CD4-positive, alpha-beta T cell treated with Interleukin-15 for 1 hour (primary cell): ENCODE measurements at places on chromosomes 6 and 20.
A peak's percentile ranks its signal among the peaks of the same experiment; 100 is the strongest.

GRCh38 chr6:71476371-71476770 lies 187.8 kb downstream of the OGFRL1 start:
- no peak for DNase-seq

- no peak for DNase-seq
These were observed 23.2 kb downstream of the VNN1 start for GRCh38 chr6:132690678-132691077.

- DNase-seq, result no peak
These were observed 35.2 kb downstream of the SPATA2 start for GRCh38 chr20:49880177-49880576.

DNA sequence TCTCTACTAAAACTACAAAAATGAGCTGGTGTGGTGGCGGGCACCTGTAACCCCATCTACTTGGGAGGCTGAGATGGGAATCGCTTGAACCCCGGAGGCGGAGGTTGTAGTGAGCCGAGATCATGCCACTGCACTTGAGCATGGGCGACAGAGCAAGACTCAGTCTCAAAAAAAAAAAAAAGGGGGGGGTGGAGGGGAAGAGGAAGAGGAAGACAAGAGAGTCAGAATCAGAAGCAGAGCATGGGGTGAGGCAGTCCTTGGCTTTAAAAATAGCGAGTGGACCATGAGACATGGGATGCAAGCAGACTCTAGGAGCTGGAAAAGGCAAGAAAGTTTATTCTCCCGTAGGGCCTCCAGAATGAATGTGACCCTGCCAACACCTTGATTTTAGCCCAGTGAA lies 3.9 kb upstream of the SLC9A8 start:
- no peak for DNase-seq

DNA sequence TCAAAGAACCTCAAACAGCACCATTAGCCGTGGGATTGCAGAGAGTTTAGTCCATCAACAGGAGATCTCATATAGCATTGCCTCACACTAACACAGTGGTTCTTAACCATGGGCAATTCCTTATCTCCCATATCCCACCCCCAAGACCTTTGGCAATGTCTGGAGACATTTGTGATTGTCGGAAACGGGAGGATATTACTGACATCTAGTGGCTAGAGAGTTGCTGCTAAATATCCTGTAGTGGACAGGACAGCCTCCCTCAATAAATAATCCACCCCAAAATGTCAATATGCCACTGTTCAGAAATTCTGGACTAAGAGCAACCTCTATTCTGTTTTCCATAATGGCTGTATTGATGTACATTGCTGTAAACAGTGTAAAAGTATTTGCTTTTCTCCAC lies 210.1 kb upstream of the CCN2 start:
- DNase-seq, result no peak

DNA sequence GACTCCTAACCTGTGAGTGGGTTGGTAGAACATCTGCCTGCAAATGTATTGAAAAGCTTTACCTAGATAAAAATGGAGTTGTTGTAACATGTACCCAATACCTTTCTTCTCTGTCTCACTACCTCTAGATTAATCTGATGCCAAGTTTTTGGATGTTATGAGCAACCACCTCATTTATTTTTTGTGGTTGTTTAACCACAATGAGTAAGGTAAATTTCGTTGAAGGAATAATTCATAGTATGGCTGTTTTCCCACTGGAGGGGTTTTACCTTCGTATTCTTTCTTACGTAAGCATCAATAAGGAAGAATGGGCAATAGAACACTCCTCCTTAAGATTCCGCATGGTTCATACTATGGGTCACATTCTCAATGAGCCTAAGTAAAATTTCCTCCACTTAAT lies 165.4 kb downstream of the CDH26 start:
- DNase-seq, result no peak

DNA sequence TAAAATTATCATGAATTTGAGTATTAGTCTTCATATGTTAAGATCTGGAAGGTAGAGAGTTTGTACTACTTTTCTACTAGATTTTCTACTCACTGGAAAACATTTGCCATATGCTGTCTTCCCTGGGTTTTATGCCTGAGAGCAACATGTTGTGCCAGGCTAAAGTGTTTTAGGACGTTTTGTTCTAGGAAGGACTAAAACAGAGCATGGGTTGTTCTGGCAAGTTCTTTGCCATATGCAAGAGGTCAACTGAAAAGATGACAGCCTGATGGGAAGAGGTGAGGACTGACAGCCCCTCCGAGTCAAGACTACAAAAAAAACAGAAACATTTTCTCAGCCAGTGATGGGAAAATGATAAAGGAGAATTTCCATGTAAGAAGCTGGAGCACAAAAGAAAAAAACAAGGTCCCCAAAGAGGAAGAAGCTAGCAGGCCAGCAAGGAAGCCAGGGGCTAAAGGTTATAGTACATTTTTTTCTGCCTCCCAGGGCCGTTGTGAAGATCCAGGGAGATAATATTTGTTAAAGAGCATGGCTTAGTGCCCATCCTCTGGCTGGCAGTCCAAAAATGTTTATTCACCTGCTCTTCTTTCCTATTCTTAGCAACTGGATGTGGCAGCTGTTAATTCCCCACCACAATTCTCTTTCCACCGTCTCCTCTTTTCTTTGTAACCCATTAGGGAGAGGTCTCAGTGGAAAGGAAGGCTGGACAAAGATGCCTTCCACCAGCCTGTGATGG lies 7.8 kb downstream of the SCGN start:
- DNase-seq, result no peak

DNA sequence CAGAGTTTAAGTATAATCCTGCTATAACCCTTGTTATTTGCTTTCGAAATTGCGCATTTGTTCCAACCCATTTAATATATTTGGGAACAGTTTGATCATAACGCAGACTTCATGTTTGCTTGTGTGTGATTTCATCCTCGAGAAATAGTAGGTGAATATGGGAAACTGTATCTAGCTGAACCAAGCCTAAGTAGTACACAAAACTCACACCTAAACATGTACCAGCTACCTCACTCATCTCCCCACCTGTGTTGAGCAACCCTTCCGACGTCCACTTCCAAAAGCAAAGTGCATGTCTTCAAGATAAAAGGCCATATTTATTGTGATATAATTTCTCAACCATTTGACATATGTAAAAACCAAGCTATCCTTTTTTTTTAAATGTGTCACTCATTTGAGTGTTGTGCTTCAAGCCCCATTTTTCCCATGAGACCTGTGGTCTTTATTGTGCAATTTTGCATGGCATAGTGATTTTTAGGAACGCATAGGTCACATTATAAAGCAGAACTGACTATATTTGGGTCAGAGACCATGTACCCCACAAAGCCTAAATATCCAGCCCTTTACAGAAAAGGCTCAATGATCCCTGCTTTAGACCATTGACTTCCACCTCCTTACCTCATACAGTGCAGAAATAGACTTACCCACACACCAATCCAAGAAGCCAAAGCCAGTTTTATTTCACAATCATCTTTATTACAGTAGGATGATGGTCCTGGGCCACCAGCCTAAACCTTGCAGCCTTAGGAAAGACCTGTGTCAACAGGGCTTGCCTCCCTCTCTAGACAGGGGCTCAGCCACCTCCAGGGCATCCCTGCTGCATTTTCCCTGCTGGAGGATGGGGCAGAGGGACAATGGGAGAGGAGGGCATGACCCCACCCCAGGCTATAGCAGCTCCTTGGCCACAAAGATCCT lies 7.1 kb downstream of the CCND3 start:
- DNase-seq, result no peak

GRCh38 chr20:37310951-37311350 lies 21.5 kb downstream of the MANBAL start:
- no peak for DNase-seq

DNA sequence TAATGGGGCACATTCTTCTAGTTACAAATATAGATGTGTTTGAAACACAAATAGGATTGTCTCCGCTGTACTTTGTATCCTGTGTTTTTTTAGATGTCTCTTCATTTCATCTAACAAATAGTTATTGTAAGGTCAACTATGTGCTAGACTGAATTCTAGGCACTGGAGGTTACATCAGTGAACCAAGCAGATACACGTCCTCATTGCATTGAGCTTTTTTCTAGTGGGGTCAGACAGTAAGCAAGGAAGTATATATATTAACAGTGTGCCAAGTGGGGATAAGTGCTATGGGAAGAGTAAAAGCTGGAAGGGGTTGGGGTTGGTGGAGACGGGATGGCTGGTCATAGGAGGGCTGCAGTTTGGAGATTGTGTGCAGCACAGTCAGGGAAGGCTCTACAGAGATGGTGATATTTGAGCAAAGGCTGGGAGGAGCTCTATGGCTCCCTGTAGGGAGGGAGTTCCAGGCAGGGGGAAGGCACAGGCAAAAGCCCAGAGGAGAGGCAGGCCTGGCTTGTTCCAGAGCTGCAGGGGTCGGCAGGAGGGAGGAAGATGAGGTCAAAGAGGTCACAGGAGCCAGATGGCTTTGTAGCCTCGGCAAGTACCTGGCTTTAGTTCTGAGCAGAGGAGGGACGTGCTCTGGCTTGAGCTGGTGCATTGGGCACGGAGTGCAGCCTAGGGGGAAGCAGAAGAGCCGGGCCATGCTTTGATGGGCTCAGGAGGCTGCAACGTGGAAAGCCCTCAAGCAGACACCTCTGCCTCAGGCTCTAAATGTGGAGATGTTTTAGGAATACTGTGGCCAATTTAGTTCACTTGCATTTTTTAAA lies 152.3 kb downstream of the ZDHHC14 start:
- DNase-seq, result no peak

DNA sequence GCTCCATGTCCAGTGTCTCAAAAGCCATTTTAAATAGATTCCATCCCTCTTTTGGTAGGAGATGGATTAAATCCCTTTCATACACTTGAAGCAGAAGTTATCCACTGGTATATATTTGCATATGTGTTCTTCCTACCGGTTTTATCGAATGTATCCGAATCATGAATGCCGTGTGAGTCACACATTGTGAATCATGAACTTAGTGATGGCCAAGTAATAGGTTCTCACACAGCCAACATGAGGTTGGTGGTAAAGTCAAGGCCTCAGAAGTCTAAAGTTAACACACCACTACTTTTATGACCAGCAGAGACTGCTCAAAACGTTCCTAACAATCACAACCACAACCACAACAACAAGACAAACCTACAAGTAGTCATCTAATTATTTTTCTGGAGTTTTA lies 345.5 kb downstream of the THBS2 start:
- no peak for DNase-seq

- no peak for DNase-seq
These were observed 95.6 kb downstream of the SYCP2 start for GRCh38 chr20:59837623-59838394.

DNA sequence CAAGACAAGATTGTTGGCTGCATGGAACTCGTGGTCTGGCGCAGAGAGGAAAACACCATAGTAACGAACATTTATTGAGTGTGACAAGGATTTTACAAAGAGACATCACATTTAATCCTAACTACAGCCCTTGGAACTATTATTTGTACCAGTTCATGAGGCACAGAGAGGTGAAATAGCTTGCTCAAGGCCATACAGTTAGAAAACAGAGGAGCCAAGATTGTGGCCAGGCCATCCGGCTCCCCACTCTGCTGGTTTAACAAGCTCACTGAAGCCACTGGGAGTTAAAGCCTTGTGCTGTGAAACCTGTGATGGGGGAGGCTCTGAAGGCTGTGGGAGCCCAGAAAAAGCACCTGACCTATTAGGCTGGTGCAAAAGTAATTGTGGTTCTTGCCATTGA lies 74.9 kb upstream of the ZNFX1 start:
- DNase-seq, result no peak

DNA sequence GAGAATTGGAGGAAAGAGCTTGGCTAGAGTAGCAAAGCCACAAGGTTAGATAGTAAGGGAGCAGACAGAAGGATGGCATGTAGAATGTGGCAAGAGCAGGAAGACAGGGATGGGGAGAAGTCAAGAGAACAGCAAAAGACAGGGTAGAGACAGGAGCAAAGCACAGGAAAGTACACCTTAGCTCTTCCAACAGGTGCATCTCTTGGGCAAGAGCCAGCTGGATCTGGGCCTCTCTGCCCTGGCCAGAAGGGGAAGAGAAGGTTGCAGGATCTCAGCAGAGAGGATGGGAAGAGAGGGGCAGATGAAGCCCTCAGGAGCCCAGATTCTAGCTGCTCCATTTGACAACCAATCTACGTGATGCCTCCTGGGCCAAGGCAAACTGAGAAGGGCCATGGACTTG lies 16.7 kb downstream of the SCUBE3 start:
- DNase-seq, result no peak

GRCh38 chr20:63977739-63978276 lies 1.6 kb downstream of the SAMD10 start:
- DNase-seq, result peak; percentile 41

GRCh38 chr6:41732591-41733359 lies 2.6 kb downstream of the TFEB start:
- DNase-seq, result peak; percentile 78

DNA sequence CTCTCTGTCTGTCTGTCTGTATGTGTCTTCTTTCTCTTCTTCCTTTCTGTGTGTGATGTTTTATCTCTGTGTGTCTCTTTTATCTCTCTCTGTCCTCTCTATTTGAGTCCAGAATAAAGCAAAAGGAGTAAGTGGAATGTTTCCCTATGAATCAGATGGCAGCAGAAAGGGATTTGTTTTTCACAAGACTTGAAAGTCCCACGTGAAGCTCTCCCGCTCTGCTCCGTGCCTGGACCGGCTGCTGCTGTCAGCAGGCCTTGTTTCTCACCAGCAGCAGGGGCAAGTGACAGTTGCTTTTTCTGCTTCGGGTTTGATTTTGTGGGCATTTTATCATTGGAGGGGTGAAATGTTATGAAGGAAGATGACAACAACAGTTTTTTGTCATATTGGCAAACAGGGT lies 212.7 kb downstream of the PACRG start:
- no peak for DNase-seq
